Activated T-cell treated with anti-CD3 and anti-CD28 coated beads, Interleukin-2, amount 50 U/mL, for 24 hours (primary cell): ENCODE measurements at places on chromosomes 7 and 10.
A peak's percentile ranks its signal among the peaks of the same experiment; 100 is the strongest.

- DNase-seq: no peak
Measured at GRCh38 chr7:130492523-130493274, 814 bp downstream of the MEST start.

DNA sequence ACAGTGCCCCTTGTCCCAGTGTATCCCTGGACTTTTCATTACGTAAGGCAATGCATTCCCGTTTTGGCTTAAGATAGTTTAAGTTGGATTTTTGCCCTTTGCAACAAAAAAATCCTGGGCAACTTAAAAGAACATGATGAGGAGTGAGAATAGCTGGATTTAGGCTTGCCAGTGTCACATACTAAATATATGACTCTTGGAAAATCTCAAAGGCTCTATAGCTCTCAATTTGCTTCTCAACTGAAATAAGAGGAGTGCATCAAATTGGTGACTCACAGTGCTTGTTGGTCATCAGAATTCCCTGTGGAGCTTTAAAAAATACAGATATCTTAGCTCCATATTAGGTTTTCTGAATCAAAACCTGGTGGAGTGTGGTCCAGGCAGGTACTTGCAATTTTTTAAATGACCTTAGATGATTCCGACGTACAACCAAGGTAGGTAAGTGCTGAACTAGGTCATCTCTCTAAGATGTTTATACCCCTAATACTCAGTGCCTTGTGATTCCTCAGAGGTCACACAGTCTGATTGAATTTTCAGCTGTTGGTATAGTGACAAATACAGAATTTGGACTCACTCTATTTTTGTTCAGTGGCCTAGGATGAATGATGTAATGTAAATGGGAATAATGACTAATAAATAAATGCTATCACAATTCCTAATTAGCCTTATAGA lies 33.9 kb upstream of the ORC5 start:
- no peak for DNase-seq

- DNase-seq: peak; percentile 60
Measured at GRCh38 chr7:103065667-103066066, 8.9 kb downstream of the FBXL13 start.

GRCh38 chr10:48520184-48520506 lies 84.7 kb downstream of the ARHGAP22 start:
- DNase-seq: no peak

GRCh38 chr7:100967292-100967863 lies 2.0 kb upstream of the MUC12 start:
- no peak for DNase-seq

DNA sequence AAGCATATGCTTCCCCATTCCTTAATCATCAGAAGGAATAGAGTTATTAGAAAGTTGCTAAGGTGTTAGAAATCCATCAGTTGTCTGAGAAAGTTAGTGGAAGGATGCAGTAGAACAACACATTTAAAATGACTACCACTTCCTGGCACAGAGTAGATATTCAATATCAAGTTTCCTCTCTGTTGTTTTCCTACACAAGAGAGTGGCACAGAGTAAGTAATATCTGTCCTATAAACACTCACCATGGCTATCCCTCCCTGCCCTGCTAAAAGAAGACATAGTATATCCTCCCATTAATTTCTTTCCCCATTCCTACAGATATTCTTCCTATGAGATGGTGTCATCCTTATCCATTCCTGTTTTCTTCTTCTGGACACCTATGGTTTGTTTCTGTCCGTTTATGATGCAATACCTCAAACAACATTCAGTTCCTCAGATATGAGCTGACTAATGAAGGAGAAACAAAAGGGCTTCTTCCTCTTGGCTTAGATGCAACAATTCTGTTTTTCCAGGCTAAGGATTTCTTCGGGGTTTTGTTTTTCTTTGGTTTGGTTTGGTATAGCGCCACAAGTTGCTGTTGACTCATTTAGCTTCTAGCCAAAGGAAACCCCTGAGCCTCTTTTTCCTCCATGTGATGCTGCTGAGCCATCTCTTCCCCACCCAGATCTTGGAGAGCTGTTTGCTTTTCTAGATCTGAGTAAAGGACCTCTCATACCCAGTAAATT lies 32.9 kb upstream of the BPGM start:
- DNase-seq: no peak

DNA sequence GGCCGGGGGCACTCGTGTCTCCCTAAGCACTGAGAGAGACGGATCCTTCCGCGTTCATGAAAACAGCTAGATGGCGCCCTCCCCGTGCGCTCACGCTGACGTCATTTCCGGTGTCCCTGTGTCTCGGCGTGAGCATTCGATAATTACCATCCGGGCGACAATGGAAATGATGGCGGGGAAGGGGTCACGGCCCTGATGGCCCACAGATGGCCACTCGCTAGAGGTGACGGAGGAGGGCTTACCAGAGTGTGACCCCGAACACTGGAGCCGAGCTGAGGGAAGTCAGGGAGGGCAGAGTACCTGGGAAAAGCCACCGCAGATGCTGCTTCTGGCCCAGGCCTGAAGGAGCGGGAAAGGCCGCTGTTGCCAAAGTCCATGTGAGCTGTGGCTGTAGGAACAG lies 222.9 kb downstream of the TCERG1L start:
- no peak for DNase-seq

- DNase-seq: no peak
Measured at GRCh38 chr7:17898111-17898510, 42.2 kb downstream of the SNX13 start.

- no peak for DNase-seq
Measured at GRCh38 chr7:150340024-150340749, 1.2 kb downstream of the RARRES2 start.

DNA sequence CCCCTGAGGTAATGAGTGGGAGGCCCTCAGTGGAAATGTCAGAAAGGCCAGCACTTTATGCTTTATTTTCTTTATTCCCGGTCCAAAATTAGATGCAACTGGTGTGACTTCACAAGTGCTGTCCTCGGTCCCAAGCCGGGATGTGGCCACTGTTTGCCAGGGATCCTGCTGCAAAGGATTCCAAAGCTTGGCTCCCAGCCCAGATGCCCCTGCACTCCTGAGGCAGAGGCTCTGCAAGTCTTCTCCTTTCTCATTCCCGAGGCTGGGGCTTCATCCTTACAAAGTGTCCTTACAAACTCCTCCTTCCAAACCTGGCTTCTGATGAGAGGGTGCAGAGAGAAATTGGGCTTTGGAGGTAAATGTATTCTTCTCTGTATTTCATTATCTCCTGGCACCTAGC lies 544.3 kb upstream of the DPP6 start:
- DNase-seq: no peak

GRCh38 chr10:9172276-9172675 lies 1117.8 kb downstream of the GATA3 start:
- DNase-seq: no peak

DNA sequence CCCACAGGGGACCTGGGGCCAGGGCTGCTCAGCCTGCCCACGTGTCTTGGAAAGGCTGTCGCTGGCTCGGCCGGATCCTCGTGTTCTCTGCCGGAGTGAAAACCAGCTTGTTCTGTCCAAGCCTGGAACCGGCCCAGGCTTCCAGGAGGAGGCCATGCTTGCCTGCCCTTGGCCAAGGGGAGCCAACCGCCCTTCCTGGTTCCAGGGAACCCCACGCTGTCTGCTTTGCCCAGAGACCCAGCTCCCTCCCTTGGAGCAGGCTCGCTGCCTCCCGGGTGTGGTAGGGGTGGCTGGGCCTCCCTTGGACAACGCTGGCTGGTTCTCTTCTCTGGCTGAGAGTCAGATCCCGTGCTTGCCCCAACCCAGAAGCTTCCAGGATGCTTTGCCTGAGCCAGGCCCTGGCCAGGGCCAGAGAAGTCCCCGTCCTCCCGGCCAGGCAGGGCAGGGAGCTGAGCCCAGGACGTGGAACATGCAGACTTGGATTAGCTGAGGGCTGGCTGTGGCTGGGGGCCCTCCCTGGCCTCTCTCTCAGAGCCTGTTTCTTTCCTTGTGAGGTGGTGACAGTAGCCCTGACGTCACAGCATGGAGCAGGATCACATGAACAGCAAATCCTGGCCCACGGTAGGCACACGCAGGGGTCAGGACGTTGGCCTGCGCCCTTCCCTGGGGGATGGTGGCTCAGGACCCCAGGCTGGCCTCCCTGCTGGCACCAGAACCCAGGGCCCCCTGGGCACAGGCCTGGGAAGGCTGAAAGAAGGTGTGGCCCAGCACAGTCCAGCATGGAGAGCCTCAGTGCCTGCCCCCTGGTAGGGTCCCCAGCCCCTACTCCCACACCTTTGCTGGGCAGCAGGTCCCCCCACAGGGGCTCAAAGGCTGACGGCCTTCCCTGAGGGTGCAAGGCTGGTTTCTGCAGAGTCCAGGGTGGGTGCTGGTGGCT lies 67.5 kb downstream of the PWWP2B start:
- DNase-seq: no peak

GRCh38 chr10:95693071-95693667 lies 558 bp downstream of the TCTN3 start:
- no peak for DNase-seq

DNA sequence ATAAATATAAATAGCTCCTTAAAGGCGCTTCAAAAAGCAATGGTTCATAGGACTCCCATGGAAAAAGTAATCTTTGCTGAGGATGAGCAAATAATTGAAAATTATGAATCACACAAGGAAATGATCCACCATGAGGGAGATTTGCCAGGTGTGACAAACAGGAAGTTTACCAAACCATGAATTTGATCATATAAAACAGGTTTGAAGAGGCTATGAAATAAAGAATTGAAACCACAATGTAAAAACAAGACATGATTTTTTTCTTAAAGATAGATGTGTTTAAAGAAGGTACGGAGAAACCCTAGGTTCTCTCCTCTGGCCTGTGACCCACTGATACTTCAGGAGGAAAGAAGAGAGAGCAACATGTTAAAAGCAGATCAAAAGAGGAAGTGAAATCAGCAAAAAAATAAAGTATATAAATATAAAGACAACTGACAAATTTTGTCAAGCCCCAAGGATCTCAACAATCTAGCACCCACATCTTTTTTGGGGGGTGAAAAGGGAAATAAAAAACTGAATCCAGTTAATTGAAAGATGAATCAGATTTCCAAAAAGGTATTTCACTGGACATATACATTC lies 111.3 kb upstream of the ASAH2 start:
- no peak for DNase-seq

- no peak for DNase-seq
Measured at GRCh38 chr7:102953406-102953805, 40.6 kb downstream of the LRRC17 start.

DNA sequence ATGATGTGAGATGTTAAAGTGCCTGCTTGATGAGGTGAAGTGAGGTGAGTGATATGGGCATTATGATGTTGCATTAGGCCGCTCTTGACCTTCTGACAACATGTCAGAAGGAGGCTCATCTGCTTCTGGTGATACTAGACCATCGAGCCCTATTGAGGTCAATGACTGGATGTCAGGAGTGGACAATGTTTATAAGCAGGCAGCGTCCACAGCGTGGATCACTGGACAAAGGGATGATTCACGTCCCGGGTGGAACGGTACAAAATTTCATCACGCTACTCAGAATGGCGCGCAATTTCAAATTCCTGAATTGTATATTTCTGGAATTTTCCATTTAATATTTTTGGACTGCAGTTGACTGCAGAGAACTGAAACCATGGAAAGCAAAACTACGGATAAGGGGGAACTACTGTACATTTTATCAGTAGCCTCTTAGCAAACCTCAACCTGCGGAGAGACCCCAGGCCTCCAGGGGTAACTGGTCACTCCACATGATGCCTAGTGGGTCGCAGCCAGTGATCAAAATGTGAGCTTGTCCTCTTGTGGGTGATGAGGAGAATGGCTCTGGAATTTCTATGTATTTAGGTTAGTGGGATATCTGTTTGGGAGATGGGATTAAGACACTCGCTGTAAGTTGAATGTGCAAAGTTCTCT lies 5.7 kb upstream of the ZCCHC24 start:
- no peak for DNase-seq

GRCh38 chr10:77542710-77543259 lies 94.8 kb downstream of the KCNMA1 start:
- no peak for DNase-seq

DNA sequence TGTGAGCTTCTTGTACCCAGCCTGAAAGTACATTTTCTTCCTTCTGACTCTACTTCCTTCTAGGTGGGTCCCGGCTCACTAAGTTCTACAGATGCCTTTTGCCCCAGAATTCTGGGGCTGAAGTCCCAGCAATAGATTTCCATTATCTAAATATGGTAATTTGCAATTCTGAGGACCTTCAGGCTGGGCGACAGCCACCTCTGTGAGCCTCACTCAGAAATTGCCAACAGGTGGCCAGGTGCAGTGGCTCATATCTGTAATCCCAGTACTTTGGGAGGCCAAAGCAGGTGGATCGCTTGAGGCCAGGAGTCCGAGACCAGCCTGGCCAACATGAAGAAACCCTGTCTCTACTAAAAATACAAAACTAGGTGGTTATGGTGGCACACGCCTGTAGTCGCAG lies 23.7 kb downstream of the CREM start:
- no peak for DNase-seq

- no peak for DNase-seq
Measured at GRCh38 chr10:130300608-130301020, 164.4 kb downstream of the GLRX3 start.

DNA sequence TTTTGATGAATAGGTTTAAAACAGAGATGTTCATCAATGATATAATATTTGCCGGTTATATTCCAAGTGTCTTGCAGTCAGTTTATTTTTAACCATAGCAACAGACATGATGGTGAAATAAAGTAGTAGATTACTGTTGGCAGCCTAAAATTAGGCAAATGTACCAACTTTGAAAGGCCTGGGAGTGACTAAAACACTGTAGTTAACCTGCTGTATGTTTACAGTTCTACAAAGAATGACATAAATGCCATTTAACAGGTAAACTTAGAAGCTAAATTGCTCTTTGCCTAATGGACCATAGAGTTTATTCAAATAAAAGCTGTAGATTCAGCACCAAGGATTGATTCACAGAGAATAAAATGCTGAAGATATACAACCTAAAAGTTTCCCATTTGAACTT lies 64.1 kb downstream of the PHTF2 start:
- DNase-seq: no peak
